Midbrain (tissue), 1 donor: ENCODE measurements at places on chromosomes 12 and 14.

GRCh38 chr12:115079760-115080159 is 395.8 kb upstream of the TBX3 start:
- DNase-seq: no peak

GRCh38 chr12:52081263-52081733 is 1.8 kb downstream of the SMIM41 start:
- no peak for DNase-seq

DNA sequence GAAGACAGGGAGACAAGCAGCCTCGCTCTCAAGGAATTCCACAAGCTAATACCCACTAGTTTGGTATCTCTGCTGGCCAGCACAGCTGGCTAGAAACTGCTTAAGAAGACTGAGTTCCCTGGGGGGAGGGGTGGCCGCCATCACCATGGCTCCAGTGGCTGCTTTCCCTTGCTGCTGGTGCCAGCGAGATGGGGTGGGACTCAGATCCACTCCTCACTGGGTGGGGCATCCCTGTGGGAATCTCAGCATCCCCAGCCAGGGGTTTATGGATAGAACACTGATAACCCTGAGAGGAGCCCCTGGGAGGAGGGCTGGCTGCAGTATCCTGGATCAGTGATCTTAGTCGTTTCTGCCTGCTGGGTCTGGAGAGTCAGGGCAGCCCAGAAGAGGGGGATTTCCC is 170.6 kb upstream of the MDGA2 start:
- DNase-seq: no peak

- DNase-seq: no peak
Observed at GRCh38 chr14:21373980-21374379, 9.8 kb downstream of the SUPT16H start.

DNA sequence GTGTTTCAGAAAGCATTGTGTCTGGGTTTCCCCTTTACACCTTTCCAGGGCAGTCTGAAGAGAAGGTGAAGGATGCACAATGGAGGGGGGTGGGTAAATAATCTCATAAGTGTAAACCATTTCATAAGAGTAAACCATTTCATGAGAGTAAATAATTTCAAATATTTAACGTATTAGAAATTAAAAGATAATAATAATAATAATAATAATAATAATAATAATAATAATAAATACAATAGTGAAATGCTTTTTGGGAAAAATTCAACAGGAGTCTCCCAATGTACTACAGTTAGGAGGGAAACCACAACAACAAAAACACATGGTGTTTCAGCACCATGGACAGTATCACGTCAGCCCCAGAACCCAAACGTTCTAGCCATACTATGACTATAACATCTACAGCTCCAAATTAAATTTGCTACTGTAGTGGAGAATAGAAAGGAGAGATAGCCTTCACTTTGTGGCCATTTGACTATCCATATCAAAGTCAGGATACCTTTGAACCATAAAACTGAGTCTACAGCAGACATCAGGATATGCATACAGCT is 691.8 kb downstream of the BCL11B start:
- no peak for DNase-seq

DNA sequence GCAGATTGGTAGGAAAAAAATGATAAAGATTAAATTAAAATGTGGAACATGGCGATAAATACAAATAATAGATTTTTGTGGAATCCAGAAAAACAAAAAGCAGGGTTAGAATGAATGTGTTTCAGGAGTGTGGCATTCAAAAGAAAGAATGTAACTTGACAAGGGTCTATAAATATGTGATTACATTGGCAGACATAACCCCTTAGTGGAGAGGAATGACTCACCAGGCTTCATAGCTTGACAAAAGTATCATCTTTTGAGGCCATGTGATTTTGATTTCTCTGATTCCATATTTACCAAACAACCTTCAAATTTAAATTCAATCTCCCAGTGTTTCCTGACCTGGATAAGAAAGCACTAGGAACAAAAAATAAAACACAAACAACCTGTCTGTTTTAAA is 24.4 kb upstream of the MGST1 start:
- no peak for DNase-seq

DNA sequence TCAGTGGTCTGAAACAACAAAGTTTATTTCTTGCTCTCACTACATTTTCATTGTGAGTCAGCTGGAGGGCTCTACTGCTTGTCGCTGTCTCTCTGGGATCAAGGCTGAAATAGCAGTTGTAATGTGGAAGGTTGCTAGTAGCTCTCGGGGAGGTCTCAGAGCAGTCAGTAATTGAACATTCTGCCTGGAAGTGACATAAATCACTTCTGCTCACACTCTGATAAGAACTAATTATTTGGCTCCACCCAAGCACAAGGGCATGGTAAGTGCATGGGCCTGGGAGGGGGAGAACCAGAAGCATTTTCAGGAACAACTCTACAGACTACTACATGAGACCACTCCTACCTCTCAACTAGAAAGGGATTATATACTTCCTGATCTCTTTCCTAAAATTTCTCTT is 128.2 kb downstream of the TMEM117 start:
- DNase-seq: no peak

- no peak for DNase-seq
Observed at GRCh38 chr12:111094157-111095010, 174.0 kb upstream of the MYL2 start.

GRCh38 chr14:89534902-89535685 is 118.1 kb upstream of the FOXN3 start:
- DNase-seq: peak; percentile 15

DNA sequence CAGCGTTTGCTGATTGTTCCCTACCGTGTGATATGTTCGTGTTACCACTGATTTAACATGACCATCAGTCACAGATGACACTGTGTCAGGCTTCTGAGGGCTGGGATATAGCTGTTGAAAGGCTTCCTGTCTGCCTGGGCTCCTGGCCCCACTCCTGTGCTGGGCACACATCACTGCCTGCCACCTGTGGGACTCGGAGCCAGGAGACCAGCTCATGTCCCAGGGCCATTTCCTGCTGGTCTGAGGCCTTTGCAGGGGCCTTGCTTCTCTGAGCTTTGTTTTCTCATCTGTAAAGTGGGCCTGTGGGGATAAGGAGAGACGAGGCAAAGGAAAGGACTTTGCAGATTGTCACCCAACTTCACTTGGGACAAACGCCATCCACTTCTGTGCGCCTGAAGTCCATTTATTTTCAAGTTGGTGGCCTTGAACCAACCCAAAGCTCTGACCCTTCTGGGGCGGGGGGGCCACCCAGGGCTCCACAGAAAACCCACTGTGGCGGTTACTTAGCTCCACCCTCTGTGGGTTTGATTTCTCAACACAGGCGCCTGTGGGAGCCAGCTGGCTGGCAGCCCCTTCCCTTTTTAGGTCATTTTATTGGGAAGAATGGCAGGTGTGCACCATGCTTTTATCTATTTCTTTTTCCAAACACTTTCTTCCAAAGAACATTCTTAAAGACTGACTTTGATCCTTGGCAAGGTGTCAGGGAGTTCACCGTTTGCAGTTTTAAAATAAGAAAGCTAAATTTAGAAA is 54.1 kb downstream of the BEGAIN start:
- no peak for DNase-seq

- DNase-seq: no peak
Observed at GRCh38 chr12:113049976-113050742, 6.4 kb upstream of the DTX1 start.

DNA sequence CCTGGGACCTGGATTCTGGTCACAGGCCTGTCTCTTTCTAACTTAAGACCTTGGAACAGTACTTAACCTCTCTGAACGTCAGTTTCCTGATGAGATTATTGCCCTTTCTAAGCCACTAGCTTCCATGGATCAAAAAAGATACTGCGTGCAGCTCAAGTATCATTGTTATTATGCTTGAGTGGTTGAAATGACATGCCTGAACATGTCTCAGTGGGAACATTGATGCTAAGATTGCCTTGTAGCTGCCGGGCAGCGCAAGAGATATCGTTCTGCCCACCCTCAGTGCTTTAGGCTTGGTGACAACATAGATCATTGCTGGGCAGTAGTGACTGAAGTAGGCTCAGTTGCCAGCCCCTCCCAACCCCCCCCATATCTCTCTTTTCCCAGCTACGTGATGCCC is 131.9 kb downstream of the SMOC1 start:
- DNase-seq: no peak

GRCh38 chr12:123942238-123942653 is 30.4 kb downstream of the CCDC92 start:
- DNase-seq: no peak

- no peak for DNase-seq
Observed at GRCh38 chr14:60174352-60175254, 9.4 kb upstream of the DHRS7 start.

DNA sequence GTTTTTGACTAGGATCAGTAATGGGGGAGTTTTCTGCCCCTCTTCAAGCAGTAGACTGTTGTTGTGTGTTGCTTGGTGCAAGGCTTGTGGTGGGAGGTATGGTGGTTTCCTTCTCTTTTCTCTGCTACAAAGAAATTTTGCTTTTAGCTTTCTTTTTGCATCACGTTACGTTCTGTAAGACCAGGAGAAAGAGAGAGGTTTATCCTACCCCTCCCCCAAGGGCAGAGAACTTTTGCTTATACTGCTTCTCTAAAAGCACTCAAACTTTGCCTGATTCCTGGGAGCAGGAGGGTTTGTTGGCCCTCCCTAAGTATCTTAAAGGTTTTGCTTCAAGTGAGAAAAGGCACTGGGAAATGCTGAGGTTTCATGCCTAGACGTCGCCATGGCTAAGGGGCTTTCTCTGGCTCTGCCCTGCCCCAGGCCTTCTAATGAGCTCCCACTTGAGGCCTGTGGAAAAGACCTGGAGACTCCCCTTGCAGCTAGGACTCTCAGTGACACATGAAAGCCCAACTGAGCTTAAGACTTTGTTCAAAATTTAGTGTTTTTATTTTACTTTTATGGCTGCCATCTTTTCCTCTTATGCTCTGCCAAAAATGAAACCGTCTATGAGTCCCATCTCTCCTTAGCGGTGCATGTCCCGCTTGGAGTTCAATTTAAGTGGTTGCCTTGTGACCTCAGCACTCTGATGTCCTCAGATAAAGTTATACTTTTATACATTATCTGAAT is 49.2 kb downstream of the EIF2S3B start:
- DNase-seq: no peak
